Activated naive CD8-positive, alpha-beta T cell treated with anti-CD3 and anti-CD28 coated beads, Interleukin-2, amount 10 ng/mL, durations not matched to agents 7 days and 5 days (primary cell): ENCODE measurements at places on chromosomes 13 and 19. TPM values are rescaled to one million over a fixed set of nuclear protein-coding genes. Genes with fewer than 3 reads are reported as not detected.

UBE2L5 gene
- not detected for total RNA-seq

EPS8L1 gene
- 7.6 TPM for total RNA-seq

MISP3 gene
- total RNA-seq = 1.6 TPM

IRF3 gene
- 205 TPM for total RNA-seq

NFIC gene
- 19.3 TPM for total RNA-seq

FXYD1 gene
- total RNA-seq = not detected

EXOC3L2 gene
- not detected for total RNA-seq

KIR2DL4 gene
- not detected for total RNA-seq

IGFL4 gene
- total RNA-seq = not detected

PSG7 gene
- total RNA-seq = not detected

NLRP4 gene
- not detected for total RNA-seq

MBD3L3 gene
- total RNA-seq = not detected

STOML3 gene
- not detected for total RNA-seq

FCHO1 gene
- total RNA-seq = 74.2 TPM

HIPK4 gene
- not detected for total RNA-seq

CLDN10 gene
- not detected for total RNA-seq

CEACAM7 gene
- not detected for total RNA-seq
